Pulmonary artery endothelial cell (primary cell): ENCODE measurements at places on chromosomes 4 and X. TPM values are rescaled to one million over a fixed set of nuclear protein-coding genes. Genes with fewer than 3 reads are reported as not detected.

GRCh38 chr4:40246938-40247337, 50.1 kb downstream of the RHOH start:
- DNase-seq, result no peak

- DNase-seq, result no peak
These were observed 81.3 kb upstream of the TRPC5 start for GRCh38 chrX:112163906-112164305.

DNA sequence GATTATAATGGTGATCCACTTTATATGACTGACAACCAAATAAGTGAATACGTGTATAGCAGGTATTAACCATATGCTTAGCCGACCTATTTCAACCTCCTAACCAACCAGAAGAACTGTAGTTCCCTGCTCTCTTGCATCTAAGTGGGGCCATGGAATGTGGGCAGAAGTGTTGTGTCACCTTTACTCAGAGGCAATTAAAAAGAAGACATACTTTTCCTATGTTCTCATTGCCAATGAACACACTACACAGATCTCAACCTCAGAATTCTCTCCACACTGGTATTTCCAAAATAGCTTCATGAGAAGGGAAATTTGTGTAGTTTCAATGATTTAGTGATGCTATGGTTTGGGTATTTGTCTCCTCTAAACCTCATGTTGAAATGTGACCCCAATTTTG, 3.2 kb upstream of the NFKB1 start:
- no peak for DNase-seq

DNA sequence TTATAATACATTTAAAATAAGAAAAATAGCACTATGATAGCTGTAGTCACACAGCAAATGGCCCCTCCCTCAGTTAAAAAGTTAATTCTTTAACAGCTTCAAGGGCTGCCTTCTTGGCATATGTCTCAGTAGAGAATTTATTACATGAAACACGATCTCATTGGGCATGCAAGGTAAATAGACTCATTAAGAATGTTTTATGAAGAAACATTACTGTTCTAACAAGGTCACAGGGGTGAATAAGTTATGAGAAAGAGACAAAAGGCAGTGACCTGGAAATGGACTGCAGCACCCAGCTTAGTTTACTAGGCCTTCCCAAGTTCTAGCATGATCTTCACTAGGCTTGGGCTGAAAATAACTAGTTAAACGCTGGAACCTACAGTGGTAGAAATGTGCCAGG, 277.7 kb downstream of the NR3C2 start:
- DNase-seq, result no peak

- DNase-seq, result no peak
These were observed 23.5 kb downstream of the TXK start for GRCh38 chr4:48110452-48110978.

DNA sequence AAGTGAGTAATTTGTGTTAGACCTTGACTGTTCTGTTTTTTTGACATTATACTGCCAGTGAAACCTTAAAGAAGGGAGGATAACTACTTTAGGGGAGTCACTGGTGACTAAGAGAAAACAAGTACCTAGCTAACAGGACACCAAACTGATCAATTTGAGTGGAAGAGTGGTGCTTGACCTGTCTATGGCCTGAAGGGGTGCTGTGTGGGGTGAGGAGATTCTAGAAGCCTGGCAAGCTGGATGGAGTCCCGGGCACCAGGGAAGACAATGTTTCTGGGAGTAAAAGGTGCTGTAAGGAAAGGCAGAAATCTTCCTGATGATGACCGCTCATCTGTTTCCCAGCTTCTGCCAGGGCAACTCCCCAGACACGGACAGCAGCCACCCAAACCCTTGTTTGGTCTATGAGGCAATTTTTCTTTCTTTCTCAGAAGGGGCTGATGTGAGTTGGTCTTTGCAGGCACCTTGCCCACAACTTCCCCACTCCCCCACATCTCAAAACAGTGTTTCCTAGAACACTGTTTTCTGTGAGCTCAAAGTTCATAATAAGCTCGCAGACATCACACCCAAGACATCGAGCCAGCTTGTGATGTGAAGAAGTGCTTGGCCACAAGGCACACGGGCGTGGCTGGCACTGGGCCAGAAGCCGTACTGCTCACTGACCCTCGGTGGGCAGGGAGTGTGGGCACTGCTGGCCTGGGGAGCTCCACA, 4.6 kb downstream of the TXK start:
- no peak for DNase-seq

DNA sequence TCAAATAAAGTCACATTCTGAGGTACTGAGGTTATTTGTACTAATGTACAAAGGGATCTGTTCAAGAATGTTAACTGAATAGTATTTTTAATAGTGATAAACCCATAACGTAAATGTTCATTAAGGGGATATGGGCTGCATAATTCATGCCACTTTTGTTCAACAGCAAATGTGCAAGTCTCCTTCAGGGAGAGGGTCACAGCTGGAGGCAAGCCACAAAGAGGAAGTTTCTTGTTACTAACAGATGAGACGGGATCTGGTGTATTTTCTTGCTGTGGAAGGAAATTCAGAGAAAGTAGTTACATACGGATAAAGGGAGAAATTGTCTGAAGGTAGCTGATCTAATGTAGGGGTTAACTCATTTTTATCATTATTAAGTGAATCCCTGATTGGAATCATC, 10.0 kb downstream of the ZFP42 start:
- DNase-seq, result no peak

- DNase-seq, result no peak
These were observed 314.3 kb upstream of the FGF13 start for GRCh38 chrX:139025816-139026215.

DNA sequence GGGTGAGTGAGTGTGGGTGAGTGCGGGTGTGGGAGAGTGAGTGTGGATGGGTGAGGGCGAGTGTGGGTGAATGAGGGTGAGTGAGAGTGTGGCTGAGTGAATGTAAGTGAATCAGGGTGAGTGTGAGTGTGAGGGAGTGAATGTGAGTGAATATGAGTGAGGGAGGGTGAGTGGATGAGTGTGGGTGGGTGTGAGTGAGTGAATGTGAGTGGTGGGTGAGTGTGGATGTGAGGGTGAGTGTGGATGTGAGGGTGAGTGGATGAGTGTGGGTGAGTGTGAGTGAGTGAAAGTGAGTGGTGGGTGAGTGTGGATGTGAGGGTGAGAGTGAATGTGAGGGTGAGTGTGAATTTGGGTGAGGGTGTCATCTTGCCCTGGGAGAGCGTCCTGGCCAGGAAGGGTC, 67.5 kb downstream of the TRIML1 start:
- DNase-seq, result no peak

DNA sequence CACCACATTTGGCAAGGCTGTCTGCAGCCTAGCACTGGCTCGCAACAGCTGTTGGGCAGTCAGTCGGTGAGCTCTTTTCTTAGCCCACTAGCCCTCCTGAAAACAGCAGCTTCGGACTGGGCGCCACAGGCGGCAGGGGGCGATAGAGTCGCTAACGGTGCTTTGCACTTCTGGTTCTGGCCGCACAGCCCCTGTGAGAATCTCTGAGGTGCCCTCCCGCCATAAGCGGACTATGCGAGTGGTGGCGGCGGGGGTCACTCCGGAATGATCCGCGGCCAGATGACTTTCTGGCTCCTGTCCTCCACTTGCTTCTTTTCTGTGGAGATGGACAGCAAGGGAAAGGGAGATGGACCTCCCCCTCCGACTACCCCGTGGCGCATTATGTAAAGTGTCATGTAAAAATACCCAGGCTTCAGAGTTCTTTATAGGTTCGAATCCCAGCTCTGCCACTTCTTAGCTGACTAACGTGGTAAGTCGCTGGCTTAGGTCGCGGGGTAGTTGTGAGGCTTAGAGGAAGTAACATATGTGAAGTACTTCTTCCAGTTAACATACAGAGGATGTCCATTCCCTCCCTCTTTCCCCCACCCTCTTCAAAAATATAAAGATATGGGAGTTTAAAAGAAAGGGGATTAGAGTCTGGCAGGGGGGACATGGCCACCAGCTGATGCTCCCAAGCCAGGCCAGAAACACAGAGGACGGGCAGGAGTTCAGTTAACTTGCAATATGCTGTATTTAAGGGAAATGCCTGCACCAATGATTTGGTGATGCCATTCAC, 11.0 kb downstream of the ARHGAP36 start:
- no peak for DNase-seq

GRCh38 chr4:173397604-173398003, 1.3 kb downstream of the SCRG1 start:
- no peak for DNase-seq

GRCh38 chrX:15418707-15419181, 34.5 kb upstream of the VEGFD start:
- DNase-seq, result no peak

DNA sequence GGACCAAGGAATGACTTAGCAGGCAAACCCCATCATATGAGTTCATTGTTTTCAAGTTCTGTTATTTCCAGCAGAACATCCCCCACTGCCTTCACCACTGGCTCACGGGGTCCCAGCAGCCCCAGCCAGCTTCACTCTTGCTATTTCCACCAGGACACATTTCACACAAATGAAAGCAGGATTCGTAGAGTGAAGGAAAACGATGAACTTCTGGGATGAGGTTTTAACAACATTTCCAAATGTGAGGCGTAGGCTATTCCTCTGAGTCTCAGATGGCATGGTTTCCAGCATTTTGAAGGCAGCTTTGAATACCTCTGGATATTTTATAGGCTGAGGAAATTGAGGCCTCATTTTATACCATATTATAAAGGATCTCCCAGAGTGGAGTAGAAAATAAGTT, 32.9 kb upstream of the EGFL6 start:
- DNase-seq, result no peak

GRCh38 chr4:22780317-22780716, 87.6 kb downstream of the GBA3 start:
- DNase-seq, result no peak

GRCh38 chrX:110268886-110269285, 49.0 kb downstream of the AMMECR1 start:
- no peak for DNase-seq

DNA sequence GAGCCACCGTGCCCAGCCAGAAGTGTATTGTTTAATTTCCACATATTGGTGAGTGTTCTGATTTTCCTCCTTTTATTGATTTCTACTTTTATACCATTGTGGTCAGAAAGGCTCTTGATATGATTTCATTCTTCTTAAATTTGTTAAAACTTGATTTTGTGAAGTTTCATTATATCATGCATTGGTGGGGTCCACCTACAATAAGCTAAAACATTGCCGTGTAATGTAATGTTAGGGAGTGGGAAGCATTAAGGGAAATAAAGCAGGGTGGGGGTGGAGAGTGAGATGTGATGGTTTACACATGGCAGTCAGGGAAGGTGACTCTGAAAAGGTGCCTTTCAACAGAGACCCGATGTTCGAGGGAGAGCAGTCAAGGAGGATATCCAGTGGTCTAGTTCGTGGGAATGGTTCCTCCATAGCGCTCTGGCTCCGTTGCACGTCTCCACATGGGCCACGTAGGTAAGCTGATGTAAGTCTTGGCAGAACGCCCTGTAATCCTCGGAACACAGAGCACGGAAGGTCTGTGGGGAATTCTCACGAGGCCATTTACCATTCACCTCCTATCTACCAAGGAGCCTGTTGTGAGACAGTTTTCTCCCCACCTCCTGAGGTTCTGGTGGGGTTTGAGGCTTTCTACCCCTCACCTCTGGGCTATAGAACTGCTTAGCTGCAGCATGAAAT, 7.7 kb upstream of the WDR13 start:
- no peak for DNase-seq

GRCh38 chr4:87657525-87657924, 7.4 kb downstream of the DMP1 start:
- peak; percentile 89 for DNase-seq

DNA sequence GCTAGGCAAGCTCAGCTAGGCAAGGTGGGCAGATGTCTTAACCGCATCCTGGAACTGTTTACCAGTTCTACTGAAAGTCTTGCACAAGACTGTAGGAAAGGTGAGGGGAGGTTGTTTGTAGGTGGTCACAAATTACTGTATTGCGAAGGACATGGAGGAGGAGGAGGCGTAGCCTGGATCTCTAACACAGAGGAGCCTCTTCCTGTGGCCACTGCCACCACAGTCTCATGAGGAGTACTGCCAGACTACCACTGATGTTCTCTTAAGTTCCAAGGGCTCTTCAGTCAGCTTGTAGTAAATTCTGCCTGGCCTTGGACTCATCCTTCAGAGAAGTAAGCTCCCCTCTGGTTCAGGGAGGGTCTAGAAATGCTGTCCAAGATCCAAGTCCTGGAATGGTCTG, 258.6 kb downstream of the FAT4 start:
- DNase-seq, result no peak

GRCh38 chr4:159498446-159499115, 395.7 kb downstream of the RAPGEF2 start:
- DNase-seq, result no peak

DNA sequence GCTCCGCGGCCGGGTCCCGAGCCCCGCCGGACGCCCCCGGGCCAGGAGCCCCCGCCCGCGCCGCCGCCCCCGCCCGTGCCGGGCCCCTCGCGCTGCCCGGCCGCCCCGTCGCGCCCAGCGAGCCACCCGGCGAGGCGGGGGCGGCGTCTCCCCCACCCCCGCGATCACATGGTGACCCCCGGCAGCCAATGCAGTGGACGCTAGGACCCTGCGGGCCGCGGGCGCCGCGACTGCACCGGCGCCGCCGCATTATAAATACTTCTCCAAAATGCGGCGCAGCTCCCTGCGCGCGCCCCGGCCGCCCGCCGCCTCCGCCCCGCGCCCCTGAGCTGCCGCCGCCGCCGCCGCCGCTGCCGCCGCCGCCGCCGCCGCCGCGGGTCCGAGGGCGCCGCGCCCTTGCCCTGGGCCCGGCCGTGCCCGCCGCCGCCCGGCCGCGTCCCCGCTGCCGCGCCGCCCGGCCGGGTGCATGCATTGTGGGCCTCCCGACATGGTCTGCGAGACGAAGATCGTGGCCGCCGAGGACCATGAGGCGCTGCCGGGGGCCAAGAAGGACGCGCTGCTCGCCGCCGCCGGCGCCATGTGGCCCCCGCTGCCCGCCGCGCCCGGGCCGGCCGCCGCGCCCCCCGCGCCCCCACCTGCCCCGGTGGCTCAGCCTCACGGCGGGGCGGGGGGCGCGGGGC, at the start of gene NAT8L:
NAT8L (plus strand) TSS at position 282 of the 680 bp plus-strand sequence; CDS start at position 467, 185 bp downstream.
- DNase-seq, result no peak

DNA sequence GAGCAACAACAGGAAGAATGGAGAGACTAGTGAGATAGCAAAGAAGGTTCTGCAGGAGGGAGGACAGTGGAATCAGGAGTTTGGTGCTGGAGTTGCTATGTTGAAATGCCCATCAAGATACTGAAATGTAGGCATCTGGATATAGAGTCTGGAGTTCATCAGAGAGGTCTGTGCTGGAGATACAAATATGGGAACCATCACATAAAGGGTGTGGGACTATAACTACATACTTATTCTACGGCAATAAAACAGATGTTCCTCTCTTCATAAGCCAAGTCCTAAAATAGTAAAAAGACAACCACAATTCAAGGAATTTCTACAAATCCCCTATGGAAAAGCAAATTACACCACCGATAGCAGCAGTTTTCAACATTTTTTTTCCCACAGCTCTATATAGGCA, 1.6 kb downstream of the MED14 start:
- DNase-seq, result no peak

- no peak for DNase-seq
These were observed 3.9 kb downstream of the SPON2 start for GRCh38 chr4:1168191-1169101.

PABPC1L2A gene
- not detected in 2 replicates for total RNA-seq

UFSP2 gene
- 37.7 and 38.9 TPM in 2 replicates for total RNA-seq

GAGE12E gene
- total RNA-seq, result not detected in 2 replicates

DSPP gene
- not detected in 2 replicates for total RNA-seq

ACSL4 gene
- 146 and 148 TPM in 2 replicates for total RNA-seq

SLC34A2 gene
- total RNA-seq, result not detected in 2 replicates

GAGE2A gene
- total RNA-seq, result not detected in 2 replicates

FRG2 gene
- not detected in 2 replicates for total RNA-seq

STOX2 gene
- total RNA-seq, result 0.07 and 0.14 TPM in 2 replicates

DDX53 gene
- not detected in 2 replicates for total RNA-seq

PPBP gene
- total RNA-seq, result not detected in 2 replicates

LRCH2 gene
- total RNA-seq, result 3.4 and 3.9 TPM in 2 replicates

SHISA3 gene
- 17.2 and 166 TPM in 2 replicates for total RNA-seq

CT83 gene
- not detected in 2 replicates for total RNA-seq
